Activated T-cell treated with anti-CD3 and anti-CD28 coated beads, Interleukin-2, amount 50 U/mL, for 4 hours (primary cell): ENCODE measurements at places on chromosomes 3 and 15. TPM values are rescaled to one million over a fixed set of nuclear protein-coding genes. Genes with fewer than 3 reads are reported as not detected.

DNA sequence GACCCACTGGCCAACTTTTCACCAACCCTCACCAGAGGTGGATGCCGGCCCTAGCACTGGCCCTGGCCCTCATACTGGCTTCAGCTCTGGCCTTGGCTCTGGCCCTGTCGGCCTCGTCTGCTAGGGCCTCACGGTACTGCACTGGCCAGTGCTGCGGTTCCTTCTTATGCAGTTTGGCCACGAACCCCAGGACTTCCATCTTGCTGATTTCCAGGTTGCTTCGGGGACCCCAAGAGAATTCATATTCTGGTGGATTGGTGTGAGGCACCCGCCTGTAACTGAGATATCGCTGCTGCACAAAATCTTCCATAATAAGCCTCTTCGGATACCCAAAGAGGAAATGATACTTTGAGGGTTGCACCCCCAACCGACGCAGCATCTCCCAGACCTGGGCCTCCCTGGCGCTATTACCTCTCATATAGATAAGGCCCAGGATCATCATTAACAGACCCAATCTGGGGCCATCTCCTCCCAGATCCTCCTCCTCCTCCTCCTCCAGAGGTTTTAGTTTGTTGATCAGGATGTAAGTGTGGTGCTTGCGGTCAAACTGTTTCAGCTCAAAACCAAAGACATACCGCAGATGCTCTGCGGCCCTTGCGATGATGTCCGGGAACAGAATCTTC is 883 bp downstream of the MAGEF1 start:
- DNase-seq, result no peak

GRCh38 chr15:101533371-101534140 is 44.0 kb upstream of the PCSK6 start:
- DNase-seq, result no peak

DNA sequence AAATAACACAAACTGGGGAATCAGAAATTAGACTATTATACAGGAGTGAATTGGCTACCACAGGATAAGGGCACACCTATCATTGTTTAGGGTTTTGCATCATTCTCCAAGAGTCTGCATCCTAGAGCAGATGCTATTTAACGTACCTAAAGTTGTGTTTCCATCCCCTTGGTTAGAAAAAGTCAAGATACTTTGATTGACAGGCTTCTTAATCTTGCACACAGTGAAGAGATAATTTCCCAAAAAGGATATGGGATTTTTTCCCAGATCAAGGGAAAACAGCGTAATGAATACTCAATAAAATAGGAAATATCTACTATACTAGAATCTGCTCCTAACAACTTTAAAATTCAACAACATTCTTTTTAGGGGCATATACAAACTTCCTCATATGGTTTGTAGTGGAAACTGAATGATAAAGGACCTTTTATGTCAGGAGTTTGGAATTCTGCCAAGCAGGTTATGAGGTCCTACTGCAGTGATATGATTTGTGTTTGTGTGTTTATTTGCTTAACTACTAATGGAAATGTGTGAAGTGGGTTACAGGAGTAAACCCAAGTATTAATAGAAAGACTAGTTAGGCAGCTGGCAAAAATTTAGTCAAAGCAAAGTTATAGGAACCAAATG is 124.1 kb upstream of the MME start:
- no peak for DNase-seq

GRCh38 chr15:58566029-58566428 is 134.2 kb downstream of the LIPC start:
- DNase-seq, result no peak

GRCh38 chr3:56911363-56911762 is 109.6 kb upstream of the ARHGEF3 start:
- no peak for DNase-seq

GRCh38 chr15:82855286-82856100 is 46.1 kb downstream of the WHAMM start:
- DNase-seq, result no peak

DNA sequence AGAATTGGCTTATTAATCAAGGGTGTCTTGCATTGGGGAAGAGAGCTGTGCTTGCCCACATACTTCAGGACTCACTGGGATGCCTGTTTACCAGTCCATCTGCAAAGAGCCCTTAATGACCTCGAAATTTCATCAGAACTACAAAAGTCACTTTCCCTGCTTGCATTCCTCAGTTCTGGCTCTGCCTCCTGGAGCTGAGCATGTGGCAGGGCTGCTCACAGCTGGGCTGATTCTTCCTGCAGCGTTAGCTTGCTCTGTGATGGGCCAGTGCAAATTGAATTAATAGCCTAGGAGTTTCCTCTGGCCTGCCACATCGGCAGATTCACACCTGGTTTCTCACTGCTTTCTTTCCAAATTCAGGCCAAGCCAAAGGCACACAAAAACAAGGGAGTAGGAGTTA is 108.9 kb downstream of the DUT start:
- no peak for DNase-seq

- no peak for DNase-seq
Observed at GRCh38 chr15:22949074-22949547, 31.1 kb downstream of the CYFIP1 start.

DNA sequence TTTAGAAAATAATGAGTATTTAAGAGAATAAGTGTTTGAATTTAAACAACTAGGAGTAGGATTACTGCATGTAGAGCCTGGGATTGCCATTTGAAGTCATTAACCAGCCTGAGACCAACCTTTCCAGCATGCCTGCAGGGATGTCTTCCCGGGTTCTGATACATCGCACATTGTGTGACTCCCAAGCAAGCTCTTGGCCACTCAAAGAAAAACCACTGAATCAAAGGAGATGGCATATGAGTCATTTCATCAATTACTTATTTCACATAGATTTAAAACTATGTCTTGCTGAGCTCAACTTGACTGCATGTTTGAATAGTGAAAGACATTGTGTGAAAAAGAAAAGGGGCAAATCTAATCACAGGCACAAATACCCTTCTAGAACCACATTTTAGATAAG is 15.0 kb upstream of the THBS1 start:
- DNase-seq, result no peak

- DNase-seq, result no peak
Observed at GRCh38 chr15:87209891-87210689, 1046.4 kb downstream of the NTRK3 start.

- DNase-seq, result no peak
Observed at GRCh38 chr15:39092354-39092753, 488.5 kb upstream of the THBS1 start.

DNA sequence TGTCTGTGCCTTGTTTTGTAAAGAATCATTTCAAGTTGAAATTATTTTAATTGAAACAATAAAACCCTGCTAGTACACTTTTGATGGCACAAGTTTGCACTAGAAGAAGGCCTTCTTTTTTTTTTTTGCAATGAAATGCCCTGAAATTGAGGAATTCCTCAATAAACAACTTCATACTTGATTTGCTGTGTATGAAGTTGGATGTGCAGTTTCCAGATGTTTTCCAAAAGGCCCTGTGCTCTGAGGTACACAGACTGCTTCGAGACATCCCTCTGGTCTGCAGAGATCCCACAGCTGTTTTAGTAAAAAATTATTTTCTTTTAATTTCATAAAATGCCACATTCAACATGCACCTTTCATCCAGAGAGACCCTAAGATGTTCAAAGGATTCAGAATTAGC is 48.9 kb downstream of the HES1 start:
- DNase-seq, result no peak

GRCh38 chr15:68789091-68789490 is 31.6 kb downstream of the ANP32A start:
- DNase-seq, result no peak

DNA sequence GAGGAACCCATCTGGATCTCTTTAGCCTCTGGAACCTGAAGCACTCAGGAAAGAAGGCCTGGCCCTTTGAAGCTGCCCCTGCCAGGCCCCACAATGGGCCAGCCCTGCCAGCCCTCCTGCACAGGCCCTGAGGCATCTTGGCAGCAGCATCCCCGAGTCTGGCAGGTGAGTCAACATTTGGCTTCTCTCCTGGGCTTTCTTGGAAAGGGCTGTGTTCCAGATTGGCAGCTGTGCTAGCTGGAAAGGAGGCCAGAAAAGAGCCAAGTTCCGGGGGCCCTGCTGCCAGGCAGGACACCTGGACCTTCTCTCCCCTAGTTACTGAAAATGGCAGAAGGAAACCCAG is 187.2 kb downstream of the SHQ1 start:
- DNase-seq, result no peak

DNA sequence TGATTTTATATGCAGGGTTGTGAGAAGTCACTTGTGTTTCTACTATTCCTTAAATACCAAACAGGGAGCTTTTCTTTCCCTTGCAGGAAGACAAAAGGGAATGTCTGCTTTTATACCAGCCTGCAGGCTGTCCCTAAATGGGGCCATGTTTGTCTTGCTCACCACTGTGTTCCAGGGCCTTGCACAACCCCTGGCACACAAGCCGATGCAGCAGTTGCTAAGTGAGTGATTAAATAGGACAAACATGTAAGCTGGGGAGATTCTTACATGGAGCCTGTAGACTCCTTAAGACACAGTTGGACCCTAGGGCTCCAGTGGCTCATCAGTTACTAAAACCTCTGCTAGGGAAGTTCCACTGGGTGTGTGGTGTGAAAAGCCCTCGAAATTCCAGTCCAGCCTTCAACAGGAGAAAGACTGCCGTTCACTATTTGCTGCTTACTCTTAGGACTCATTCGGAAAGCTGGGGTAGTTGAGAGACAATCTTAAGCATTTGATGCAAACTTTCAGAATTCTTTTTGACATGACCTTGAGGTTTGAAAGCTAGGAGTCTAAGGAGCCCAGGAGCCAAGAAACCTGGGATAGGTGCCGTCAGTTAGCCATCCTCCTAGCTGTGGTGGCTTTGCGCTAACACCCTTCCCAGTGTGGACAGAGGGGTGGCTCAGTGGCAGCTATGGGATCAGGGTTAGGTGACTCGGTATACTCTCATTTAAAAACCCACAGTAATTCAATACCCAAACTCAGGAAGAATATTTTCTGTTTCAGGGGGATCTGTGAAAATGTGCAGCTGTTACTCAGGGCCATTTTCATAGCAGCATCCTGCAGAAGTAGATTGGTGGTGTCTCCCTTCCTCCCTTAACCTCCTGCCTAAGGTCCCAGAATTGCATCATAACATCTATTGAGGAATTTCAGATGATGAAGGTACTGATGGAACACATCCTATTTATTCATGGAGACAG is 39.1 kb downstream of the SYNM start:
- no peak for DNase-seq

- no peak for DNase-seq
Observed at GRCh38 chr15:72136170-72137051, 18.2 kb downstream of the SENP8 start.

- no peak for DNase-seq
Observed at GRCh38 chr3:161560008-161560637, 63.5 kb downstream of the OTOL1 start.

- DNase-seq, result no peak
Observed at GRCh38 chr3:123053107-123053506, 13.7 kb upstream of the PDIA5 start.

DNA sequence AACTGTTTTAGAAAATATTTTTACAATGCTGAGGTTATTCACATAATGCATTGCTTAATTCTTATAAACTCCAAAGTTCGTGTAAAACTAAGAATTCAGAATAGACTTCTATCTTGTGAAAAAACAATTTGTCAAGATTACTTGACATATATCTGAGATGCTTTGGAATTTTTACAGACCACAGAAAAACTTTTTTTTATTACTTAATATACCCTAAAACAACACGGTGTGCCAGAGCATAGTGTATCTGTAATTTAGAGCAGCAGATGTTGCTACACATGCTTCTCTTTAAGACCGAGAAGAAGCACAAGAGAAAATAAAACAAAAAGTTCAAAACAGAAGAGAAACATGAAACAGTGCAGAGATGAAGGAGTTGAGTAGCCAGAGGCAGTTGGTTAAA is 26.4 kb downstream of the ASB7 start:
- DNase-seq, result no peak

- no peak for DNase-seq
Observed at GRCh38 chr15:31845791-31846190, 184.5 kb upstream of the CHRNA7 start.

GRCh38 chr15:39506146-39506545 is 74.7 kb upstream of the THBS1 start:
- no peak for DNase-seq

GOLGA6L7 gene
- total RNA-seq, result not detected

SPATA12 gene
- not detected for total RNA-seq

TM6SF1 gene
- 0.63 TPM for total RNA-seq

RTP3 gene
- not detected for total RNA-seq

LINGO1 gene
- total RNA-seq, result not detected

SERINC4 gene
- 0.24 TPM for total RNA-seq

CCR5 gene
- 2.2 TPM for total RNA-seq

SLC28A1 gene
- not detected for total RNA-seq

MYL3 gene
- not detected for total RNA-seq

TNFSF10 gene
- 12.9 TPM for total RNA-seq

PLSCR5 gene
- total RNA-seq, result not detected

RBPMS2 gene
- total RNA-seq, result 0.10 TPM

SYNPR gene
- total RNA-seq, result not detected
